ENCODE measurements at places on chromosomes 12 and 14.

- DNase-seq: peak; percentile 54
Measured at GRCh38 chr14:77707355-77707723, 484 bp downstream of the ALKBH1 start.

DNA sequence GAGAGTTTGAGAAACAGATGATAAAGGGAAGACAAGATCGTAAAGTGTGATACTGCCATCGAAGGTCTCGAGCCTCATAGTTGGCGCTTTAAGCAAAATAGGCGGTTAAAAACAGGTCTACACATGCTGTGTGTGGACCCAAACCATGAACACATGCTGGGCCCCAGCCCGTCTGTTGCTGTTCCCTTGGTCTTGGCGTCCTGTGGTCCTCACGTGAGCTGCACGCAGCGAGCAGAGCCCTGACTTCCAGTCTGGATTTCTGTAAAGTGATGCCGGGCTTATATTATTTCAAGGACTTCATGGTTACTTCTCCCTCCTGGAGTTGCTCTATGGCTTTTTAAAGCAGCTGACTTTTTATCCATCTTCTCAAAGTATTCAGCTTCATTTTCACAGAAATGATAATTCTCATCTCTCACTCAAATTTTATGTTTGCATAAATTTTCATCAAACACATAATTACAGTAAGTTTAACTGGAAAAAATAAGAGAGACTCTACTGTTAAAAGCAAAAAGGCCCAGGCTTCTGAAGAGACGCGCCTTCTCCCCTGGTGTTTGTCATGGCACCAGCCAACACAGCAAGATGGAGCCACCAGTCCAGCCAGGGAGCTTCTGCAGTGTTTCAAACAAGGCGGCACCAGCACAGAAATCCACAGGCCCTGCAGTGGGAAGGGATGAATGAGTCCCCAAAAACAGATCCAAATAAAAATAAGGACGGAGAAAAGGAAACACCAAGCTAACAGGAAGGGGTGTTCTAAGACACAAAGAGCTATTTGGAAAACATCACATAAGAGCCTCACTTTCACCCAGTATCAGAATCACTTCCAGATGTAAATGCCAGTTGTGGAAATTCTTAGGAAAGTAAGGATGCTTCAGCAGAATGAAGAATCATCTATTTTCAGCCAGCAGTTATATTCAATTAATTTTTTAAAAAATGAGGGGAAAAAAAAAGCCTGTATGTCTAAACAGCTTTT is 24.9 kb downstream of the SFSWAP start:
- no peak for DNase-seq

DNA sequence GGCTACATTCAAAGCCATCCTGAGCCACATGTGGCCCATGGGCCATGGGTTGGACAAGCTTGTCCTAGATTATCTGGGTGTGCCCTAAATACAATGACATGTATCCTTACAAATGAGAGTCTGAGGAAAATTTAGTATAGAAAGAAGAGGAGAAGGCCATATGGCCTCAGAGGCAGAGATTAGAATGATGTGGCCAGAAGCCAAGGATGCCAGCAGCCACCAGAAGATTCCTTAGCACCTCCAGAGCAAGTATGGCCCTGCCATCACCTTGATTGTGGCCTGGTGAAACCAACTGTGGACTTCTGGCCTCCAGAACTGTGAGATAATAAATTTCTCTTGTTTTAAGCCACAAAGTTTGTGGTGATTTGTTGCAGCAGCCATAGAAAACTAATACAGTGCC is 436.9 kb downstream of the RGS6 start:
- DNase-seq: no peak

DNA sequence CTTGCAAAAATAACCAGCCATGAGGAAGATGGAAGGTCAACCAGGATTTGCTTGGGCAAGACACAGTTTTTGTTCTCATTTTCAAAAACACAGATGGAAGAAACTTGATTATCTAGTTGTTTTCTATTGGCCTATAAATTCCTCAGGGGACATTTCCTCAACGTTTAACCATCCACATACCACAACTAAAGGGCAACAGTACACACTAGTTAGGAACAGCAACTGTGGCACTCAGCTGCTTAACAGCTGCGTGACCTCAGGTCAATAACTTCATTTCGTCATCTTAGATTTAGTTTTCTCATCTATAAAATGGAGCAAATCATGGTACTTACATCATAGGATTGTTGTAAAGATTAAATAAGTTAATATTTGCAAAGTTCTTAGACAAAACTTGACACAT is 18.7 kb downstream of the SSTR1 start:
- DNase-seq: no peak

- no peak for DNase-seq
Measured at GRCh38 chr14:37992499-37992898, 215.2 kb upstream of the SSTR1 start.

Data from neural progenitor cell (in vitro differentiated cells).